ENCODE measurements at places on chromosomes 6 and 20.

DNA sequence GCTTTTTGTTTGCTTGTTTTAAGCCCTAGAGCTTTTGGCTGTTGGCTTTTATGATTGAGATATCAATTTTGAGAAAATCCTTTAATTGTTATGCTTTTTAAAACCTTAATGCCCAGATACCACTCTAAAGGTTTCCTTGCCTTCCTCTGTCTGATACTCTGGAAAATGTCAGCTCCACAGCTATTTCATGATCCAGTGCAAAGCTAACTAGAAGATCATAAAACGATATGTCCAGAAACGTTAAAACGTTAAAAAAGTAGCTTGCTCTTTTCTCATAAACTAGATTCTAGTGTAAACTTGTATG lies 189.5 kb upstream of the TENT5A start:
- no peak for DNase-seq

- no peak for DNase-seq
Observed at GRCh38 chr6:37365791-37366190, 12.0 kb downstream of the RNF8 start.

- DNase-seq = no peak
Observed at GRCh38 chr6:125827788-125828320, 37.1 kb downstream of the NCOA7 start.

DNA sequence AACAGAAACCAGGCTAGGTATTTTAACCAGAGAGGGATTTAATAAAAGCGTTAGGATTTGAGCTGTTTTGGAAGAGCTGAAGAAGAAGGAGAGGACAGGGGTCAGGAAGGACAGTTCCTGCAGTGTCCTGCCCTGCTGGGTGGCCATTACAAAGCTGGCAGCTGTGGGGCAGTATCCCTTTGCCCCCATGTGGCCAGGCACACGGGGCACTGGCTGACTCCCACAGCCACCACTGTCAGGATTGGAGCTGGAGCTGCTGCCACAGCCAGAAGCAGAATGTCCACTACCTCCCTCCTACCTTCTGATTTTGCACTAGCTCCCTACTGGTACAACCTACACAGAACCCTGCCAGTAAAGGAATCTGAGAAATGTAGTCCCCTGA lies 46.5 kb downstream of the SLC22A3 start:
- DNase-seq = no peak

DNA sequence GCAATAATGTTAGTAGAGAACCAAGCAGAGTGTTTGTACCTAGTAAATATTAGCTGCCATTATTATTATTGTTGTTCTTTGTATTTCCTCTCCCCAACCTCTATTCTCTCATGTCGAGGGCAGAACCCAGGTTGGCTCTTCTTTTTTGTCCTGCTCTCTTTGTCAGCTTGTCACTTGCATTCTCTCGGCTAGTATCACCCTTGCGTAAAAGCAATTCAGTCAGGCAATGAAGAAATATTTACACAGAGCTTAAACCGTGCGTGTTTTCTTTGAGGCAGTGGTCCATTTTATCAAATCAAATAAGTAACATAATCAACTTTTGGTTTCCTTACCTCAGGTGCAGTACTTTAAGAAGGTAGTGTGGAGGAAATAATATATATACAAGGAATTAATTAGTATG lies 83.9 kb downstream of the TULP4 start:
- no peak for DNase-seq

DNA sequence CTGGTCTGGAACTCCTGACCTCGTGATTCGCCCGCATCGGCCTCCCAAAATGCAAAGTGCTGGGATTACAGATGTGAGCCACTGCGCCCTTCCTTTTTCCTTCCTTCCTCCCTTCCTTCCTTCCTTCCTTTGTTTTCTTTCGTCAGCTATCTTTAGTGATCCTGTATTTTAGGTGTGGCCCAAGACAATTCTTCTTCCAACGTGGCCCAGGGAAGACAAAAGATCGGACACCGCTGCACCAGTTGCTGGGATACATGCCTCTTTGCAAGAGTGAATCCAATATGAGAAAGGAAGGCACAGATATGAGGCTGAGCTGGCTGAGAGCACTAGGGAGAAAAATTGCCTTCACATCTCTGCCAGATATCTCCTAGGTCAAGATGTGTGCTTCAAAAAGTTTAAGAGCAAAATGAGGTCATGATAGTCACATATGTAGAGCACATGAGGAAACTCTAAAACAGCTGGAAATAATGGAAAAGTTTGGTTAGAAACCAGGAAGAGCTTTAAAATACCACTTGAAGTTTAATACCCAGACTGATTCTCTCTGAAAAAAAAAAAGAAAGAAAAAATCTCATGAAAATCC lies 41.8 kb downstream of the OR2B2 start:
- no peak for DNase-seq

DNA sequence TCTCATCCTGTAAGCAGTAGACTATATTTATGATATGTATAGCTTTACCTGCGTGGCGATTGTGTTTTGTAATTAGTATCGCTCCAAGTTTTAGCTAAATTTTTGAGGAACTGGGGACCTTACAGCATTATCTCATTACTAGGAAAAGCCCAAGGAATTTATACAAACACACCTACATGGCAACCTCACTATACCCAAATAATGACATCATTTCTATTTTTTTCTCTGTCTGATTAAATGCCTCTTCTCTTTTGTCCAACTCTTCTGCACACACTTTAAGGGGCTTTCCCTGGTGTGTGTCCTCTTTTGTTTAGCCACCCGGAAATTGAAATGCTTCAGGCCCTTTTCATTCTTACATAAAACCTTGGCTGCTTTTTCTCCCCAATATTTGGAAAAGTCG lies 82.9 kb upstream of the EXOC2 start:
- DNase-seq = no peak

GRCh38 chr6:39102071-39102820 lies 12.7 kb downstream of the SAYSD1 start:
- no peak for DNase-seq

DNA sequence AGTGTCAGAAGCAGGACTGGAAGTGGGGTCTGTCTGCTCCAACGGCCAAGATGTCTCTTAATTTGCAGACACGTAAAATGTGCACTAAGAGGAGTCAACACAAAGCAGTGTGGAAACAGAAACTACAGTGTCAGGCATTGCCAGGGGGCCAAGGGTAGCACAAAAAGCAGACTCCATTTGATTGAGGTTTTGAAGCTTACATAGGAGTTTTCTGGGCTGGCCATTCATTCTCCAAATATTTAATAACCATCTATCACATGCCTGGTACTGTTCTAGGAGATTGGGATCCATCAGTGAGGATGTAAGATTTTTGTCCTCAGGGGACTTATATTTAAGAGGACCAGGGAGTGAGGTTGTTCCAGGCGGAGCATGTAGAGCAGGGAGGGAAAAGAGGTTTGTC lies 29.5 kb downstream of the MAFB start:
- no peak for DNase-seq

GRCh38 chr6:84788689-84789088 lies 24.3 kb upstream of the TBX18 start:
- no peak for DNase-seq

DNA sequence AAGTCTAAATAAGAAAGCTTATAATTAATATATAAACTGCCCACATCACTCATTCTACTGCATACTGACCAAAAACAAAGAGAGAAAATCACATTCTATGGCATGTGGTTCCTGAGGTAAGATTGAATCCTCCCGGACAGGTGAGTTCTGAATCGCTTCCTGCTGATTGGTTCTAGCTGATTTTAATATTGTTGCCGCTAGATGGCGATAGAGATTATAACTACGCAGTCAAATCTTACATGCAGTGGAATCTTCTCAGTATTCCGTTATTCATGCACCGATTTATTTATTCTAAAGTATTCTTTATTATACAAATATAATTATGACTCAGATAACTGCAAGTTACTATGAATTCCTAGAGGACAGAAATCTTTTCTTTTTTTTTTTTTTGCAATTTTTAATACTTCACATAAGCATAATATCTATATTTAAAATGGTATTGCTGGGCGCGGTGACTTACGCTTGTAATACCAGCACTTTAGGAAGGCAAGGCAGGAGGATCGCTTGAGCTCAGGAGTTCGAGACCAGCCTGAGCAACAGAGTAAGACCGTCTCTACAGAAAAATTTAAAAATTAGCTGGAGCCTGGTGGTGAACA lies 24.2 kb upstream of the TMX4 start:
- DNase-seq = no peak

DNA sequence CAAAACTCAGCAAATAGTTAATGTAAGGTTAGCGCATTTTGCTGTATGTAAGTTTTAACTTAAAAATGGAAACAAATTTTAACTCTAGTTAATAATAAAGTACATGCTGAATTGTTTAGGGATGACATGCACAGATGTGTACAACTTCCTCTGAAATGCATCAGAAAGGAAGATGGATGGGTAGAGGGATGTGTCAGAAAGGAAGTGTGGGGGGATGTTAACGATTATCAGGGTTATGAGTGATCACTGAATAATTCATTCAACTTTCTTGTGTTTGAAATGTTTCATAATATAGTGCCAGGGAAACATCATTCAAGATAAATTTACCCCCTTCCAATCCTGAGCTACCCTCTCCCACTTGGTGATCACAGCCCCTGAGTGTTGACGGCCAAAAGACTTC lies 87.6 kb downstream of the FOXA2 start:
- DNase-seq = no peak

DNA sequence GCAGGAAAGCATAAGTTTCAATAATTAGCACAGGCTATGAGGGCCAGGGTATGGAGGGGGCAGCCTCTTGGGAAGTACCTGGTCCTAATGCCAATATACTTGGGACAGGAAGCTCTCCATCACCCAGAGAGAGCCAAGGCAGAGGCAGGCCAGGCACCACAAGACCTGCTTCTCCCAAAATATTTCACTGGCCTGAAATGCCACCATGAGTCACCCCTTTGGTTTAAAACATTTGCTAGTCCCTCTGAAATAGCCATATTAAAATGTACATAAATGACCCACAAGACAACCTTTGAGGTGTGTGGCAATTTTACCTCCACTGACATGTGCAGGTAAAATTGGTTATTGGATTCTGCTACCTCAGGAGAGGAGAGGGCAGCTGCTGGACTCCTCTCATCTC lies 23.4 kb upstream of the SCUBE3 start:
- DNase-seq = no peak

- DNase-seq = no peak
Observed at GRCh38 chr6:80988286-80988685, 764.2 kb downstream of the TENT5A start.

DNA sequence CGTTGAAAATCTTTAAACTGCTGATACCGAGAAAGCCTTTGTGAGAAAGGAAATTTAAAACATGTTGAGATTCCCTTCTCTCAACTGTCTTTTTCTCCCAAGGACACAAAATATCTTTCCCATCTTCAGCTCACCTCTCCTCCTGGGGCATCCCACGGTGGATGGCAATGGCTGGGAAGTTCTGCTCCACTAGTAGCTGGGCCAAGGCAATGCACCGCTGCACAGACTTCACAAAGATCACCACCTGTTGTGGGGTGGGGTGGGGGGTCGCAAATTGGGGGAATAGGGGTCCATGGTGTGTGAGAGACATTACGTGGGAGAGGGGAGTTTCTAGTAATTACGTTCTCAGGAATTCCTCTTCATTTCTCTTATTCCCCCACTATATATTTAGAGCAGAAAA lies 2.4 kb downstream of the MCCD1 start:
- no peak for DNase-seq

DNA sequence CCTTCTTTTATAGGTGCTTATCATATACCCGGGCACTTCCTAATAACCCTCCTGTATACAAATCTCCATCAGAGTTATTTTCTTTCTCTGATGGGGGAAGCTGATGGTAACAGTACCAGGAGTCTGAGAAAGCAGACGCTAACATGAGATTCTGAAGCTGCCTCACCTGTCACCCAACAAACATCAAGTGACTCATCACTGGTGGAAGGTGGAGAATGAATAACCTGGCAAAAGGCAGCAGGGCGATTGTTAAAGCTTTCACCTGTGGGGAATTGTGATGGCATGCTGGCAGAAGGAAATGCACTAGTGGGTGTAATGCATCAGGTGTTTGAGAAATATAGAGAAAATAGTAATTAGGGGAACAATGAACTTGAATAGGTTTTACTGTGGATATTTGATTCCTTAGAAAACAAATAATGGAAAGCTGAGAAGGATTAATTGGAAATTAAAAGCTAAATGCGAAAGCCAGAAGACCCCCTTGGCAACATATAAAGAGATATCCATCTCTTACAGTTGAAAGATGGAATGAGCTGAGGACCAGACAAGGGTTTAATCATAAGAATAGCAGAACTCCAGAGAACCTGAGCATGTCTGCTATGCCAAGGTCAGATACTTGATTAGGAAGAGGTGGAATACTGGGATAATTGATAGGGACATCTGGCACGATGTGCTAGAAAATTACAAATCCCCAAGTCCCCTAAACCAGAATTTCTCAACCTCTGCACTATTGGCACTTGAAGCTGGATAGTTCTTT lies 517.1 kb downstream of the PKHD1 start:
- DNase-seq = no peak

GRCh38 chr20:35680452-35681183 lies 15.9 kb upstream of the CPNE1 start:
- no peak for DNase-seq

DNA sequence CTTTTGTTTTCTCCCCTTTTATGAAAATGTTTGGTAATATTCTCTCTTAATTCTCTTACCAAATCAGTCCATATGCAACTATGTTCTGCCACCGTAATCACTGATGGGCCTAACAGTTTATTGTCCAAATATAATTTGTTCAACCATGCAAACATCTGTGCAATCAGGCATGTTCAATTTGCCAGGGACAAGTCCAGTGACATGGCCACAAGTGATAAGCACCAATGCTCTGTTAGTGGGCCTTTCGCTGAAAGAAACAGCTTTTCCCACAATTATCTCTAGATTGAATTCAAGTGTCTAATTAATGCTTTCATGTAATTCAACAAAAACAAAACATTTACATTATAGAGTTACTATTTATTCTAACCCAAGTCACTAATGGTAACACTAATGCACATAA lies 53.3 kb downstream of the EPB41L2 start:
- DNase-seq = no peak

GRCh38 chr6:149054559-149055194 lies 262.8 kb upstream of the TAB2 start:
- no peak for DNase-seq

DNA sequence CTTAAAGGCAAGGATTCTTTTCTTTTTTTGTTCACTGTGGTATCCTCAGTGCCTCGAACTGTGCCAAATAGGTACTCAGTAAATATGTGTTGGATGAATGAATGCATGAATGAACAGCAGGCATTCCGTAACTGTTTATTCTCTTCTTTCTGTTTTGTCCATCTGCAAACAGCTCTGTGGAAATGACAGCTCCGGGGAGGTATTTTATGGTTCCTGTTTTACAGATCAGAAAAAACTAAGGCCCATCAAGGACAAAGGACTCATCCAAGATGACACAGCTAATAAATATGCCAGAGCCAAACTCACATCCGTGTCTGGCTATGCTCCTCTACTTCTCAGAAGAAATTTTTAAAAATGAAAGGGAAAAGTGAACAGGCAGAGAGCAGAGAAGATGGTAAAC lies 21.0 kb downstream of the JPH2 start:
- DNase-seq = no peak

- no peak for DNase-seq
Observed at GRCh38 chr20:23018432-23018831, 16.7 kb upstream of the SSTR4 start.

GRCh38 chr6:170024940-170025339 lies 265.9 kb downstream of the DLL1 start:
- DNase-seq = no peak

GRCh38 chr6:35425284-35425683 lies 26.9 kb upstream of the FANCE start:
- no peak for DNase-seq
